ENCODE measurements at places on chromosomes 4 and X.

DNA sequence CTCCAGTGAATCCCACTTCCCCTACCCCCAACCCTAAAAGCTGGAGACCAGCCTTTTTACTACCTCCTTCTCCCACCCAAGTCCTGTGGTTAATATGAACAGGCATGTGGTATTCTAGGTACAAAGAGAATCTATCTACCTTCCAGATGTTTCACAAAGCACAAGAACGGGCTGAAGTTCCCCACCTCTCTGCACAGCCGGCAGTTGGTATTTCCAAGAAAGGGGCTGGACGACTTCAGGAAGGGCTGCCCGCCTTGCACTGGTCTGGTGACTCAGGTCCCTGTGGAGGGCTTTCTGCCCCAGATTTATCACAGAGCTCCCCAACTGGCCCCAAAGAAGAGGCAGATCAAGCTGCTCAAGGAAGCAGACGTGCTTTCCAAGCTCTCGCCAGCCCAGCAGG is 4.5 kb downstream of the FAM47E start:
- peak; percentile 42 for DNase-seq

- DNase-seq: no peak
Measured at GRCh38 chrX:136126872-136127406, 20.4 kb upstream of the FHL1 start.

GRCh38 chrX:68684291-68684918 is 36.9 kb downstream of the STARD8 start:
- no peak for DNase-seq

DNA sequence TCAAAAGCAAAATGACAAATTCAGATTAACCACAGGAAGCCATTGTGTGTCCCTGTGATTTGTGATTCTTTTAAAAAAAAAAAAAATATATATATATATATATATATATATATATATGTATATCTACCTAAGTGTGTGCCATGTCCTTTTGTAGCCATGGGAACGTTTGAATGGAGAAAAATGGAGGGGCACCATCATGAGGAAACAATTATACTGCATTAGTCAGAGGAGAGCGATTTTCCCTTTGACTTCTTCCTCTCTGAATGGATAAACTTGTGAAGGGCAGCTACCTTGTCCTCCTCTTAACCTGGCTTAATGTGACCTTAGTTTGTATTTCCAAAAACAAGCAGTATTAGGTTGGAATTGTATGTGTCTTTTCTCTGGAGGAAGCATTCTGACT is 23.3 kb upstream of the CBLL2 start:
- DNase-seq: no peak

DNA sequence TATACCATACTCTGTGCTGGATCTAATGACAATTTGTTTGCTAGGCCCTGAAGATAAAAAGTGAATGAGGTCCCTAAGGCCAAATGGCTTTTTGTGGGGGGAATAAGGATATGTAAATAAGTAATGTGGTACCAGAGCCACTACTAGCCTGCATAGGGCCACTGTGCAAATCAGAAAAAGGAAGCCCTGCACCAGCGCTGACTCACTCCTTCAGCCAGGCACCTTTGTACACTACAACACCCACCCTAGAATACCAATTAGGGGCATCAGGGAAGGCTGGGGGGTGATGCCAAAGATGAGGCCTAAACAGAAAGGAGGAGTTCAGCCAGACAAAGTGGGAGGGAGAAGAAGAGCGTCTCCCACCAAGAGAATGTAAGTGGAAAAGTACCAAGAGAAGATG is 122.2 kb downstream of the CAMK2D start:
- no peak for DNase-seq

- DNase-seq: no peak
Measured at GRCh38 chr4:90234916-90235547, 107.8 kb downstream of the CCSER1 start.

- DNase-seq: no peak
Measured at GRCh38 chrX:135410861-135411627, 10.7 kb upstream of the SMIM10L2A start.

DNA sequence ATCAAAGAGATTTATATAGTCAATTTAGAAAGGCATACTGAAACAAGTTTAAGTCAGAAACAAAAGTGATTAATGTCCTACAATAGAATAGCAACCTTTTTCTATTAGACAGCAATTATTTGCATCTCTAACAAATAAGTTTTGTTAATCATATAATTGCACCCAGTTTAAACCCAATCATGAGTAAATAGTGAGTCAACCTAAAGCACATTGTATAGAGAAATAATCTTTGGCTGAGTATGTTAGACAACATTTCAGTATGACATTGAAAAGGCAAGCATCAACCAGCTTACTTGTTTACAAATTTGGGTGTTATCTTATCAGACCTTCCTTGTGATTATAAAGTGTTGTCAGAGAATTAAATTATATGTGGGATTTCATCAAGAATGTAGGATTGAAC is 209.5 kb downstream of the IL15 start:
- DNase-seq: no peak

GRCh38 chr4:144820728-144821085 is 174.8 kb downstream of the HHIP start:
- no peak for DNase-seq

DNA sequence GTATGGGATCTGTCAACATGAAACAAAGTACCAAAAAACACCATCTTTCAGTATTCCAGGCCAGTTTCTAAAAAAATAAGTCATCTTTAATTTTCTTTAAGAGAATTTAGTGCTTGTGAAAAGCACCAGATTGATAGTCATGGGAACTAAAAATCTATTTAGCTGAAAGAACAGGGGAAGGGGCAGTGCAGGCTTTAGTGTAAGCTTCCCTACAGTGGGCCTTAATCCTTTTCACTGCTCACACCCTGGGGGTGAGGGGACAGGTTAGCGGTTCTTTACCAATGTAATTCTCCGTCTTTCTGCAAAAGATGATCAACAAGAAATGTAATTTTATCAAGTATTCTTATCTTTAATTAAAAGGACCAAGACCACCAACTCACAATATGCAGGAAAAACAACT is 47.1 kb downstream of the CHIC2 start:
- no peak for DNase-seq

DNA sequence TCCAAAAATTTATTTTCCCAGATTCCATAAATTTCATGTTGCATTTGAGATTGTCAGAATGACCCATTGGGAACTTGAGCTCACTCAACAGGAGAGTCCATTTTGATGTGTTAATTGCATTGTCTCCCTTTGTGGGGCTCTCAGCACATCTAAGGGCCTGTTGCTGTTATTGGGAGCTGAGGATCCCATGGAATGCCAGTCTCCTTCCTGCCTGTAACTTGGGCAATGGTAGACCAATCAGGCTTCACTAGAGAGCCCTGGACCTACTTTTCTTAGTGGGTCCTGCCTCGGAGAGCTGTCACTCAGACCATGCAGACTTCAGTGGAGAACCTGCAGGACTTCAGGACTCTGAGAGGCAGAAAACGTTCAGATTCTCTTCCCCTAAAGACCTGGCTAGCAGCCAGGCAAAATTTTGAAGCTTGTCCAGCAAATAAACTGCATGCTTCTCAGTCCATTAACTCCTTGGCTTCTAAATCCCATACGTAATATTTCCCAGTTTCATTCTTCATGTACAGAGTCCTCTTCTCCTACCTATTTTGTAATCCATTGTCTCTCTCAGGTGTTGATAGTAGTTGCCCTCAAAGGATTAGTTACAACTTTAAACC is 25.1 kb downstream of the OCRL start:
- DNase-seq: no peak

All from DMS79 (cell line).